Common myeloid progenitor, CD34-positive (primary cell): ENCODE measurements at places on chromosomes 5 and 9.

DNA sequence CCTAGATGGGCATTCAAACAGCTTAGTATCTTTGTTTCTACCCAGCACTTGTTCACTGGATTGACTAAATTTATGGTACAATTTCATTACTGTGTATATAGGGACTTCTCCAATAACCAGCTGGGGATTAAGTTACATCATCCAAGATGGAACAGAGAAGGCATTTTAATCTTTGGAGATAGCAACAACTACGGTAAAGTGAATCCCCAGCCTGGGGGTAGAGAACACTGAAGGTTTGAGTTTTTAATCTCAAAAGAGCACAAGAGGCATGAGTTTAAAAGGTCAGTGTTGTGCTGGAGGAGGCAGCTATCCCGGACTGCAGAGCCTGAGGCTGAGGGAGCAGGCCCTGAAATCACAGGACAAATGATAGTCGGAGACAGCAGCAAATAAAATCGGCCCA is 28.6 kb downstream of the DDX31 start:
- no peaks in the 10 kb centered on the region for H3K27me3 ChIP-seq
- H3K36me3 ChIP-seq: peaks cover 6% of the 10 kb centered on the region
- no peak overlapping the region for H3K4me3 ChIP-seq
- no peaks in the 10 kb centered on the region for H3K4me1 ChIP-seq
- H3K27ac ChIP-seq: no peak overlapping the region

- no peak overlapping the region for H3K27ac ChIP-seq
- no peaks in the 10 kb centered on the region for H3K27me3 ChIP-seq
- DNase-seq: peak; percentile 22
- no peak overlapping the region for H3K4me3 ChIP-seq
- no peaks in the 10 kb centered on the region for H3K36me3 ChIP-seq
These were observed 73.4 kb upstream of the ATG10 start for GRCh38 chr5:81898403-81898802.

DNA sequence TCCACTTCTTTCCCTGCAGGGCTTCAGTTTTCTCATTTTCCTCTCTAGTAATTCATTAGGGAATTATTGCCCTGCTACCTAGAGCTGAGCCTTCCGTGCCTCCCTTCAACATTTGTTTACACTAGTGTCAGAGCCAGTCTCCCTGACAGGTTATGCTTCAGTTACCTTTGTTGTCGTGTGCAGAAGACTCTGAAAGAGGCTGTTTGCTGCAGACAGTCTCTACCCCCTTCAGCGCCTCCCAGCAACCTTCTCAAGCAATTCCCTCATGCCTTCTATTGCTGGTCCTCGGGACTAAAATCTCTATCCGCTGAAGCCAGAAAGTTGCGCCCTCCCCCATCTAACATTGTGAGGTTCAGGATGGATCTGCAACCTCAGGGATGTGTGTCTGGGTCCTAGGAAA is 12.8 kb downstream of the RALGPS1 start:
- H3K4me1 ChIP-seq: no peaks in the 10 kb centered on the region
- no peak overlapping the region for H3K4me3 ChIP-seq
- H3K27me3 ChIP-seq: peaks cover 6% of the 10 kb centered on the region
- H3K27ac ChIP-seq: no peak overlapping the region
- DNase-seq: no peak

- H3K4me3 ChIP-seq: no peak overlapping the region
- no peak for DNase-seq
- H3K27me3 ChIP-seq: no peaks in the 10 kb centered on the region
These were observed 5.1 kb downstream of the POU5F2 start for GRCh38 chr5:93736284-93736683.

GRCh38 chr5:178467568-178468195 is 122.5 kb downstream of the COL23A1 start:
- peaks cover 17% of the 10 kb centered on the region for H3K4me1 ChIP-seq
- DNase-seq: no peak
- H3K27ac ChIP-seq: no peak overlapping the region

GRCh38 chr5:112310746-112311145 is 108.3 kb downstream of the EPB41L4A start:
- no peak overlapping the region for H3K4me3 ChIP-seq
- no peaks in the 10 kb centered on the region for H3K4me1 ChIP-seq
- no peak for DNase-seq
- no peaks in the 10 kb centered on the region for H3K27me3 ChIP-seq

DNA sequence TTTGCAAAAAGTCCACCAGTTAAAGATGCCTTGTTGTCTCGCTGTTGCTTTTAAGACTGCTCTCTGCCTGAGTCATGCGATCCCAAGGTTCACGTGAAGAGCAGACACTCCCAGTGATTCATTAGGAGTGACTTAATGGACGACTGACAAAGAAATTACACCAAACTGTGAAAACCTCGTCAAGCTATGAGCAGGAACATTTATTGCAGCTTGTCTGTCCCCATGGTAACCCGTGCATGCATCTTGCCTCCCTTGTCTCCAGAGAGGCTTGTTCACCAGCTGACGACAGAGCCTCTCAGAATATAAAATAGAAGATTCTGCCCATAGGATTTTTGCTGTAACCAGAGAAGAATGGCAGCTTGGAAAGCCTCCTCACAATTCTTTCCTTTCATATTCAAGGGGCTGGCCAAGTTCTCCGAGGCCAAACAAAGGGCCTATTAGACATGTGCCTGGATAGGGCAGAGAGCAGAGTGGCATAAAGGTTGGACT is 352.7 kb downstream of the SPOCK1 start:
- H3K27me3 ChIP-seq: peaks cover 7% of the 10 kb centered on the region
- no peaks in the 10 kb centered on the region for H3K4me1 ChIP-seq
- H3K4me3 ChIP-seq: no peak overlapping the region
- no peak overlapping the region for H3K27ac ChIP-seq
- H3K36me3 ChIP-seq: no peaks in the 10 kb centered on the region

- H3K4me3 ChIP-seq: no peak overlapping the region
- DNase-seq: peak; percentile 47
These were observed 49.0 kb upstream of the ABL1 start for GRCh38 chr9:130785940-130786508.

- no peak overlapping the region for H3K27ac ChIP-seq
- DNase-seq: peak; percentile 74
- no peaks in the 10 kb centered on the region for H3K27me3 ChIP-seq
- H3K4me1 ChIP-seq: peaks cover 31% of the 10 kb centered on the region
- peak overlapping the region; percentile 89 for H3K4me3 ChIP-seq
These were observed 963 bp upstream of the CAST start for GRCh38 chr5:96660971-96661854.

GRCh38 chr9:13279284-13280141 is at the start of gene MPDZ:
TSS of gene MPDZ (minus strand) at chr9:13279692. CDS start at chr9:13250315, 29,377 bp downstream.
- H3K27ac ChIP-seq: peak within 1 kb of the TSS; percentile 34
- H3K27me3 ChIP-seq: no peaks in the 10 kb centered on the region
- peak; percentile 81 for DNase-seq
- H3K4me1 ChIP-seq: peaks cover 8% of the 10 kb centered on the region
